Frontal cortex (tissue), 4 donors: ENCODE measurements at places on chromosomes 5 and 9. TPM values are rescaled to one million over a fixed set of nuclear protein-coding genes. Genes with fewer than 3 reads are reported as not detected.

The DNAJC25 gene
- total RNA-seq, result 4.5 TPM

The AGXT2 gene
- total RNA-seq, result not detected

The PAPPA gene
- under 0.01 TPM for total RNA-seq

The C9orf152 gene
- not detected for total RNA-seq
